ENCODE measurements at places on chromosomes 4 and X.
A peak's percentile ranks its signal among the peaks of the same experiment; 100 is the strongest.

GRCh38 chrX:10833299-10834169 is 213.1 kb upstream of the MID1 start:
- DNase-seq = no peak

DNA sequence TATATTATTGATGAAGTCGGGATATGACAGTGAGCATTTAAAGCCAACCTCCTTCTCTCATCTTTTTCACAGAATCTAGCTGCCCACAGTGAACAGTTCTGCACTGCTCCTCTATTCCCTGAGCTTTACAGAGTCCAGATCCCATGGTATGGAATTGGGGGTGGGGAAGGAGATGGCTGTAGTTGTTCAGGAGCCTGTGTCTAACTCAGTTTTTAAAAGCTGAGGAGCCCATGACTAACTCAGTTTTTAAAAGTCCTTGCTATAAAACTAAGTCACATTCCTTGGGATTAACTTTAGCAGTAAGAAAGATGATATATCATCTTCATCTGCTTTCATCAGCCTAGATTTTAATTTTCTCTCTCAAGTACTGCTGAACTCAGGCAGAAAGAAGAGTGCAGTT is 96.4 kb upstream of the STIM2 start:
- DNase-seq = no peak

DNA sequence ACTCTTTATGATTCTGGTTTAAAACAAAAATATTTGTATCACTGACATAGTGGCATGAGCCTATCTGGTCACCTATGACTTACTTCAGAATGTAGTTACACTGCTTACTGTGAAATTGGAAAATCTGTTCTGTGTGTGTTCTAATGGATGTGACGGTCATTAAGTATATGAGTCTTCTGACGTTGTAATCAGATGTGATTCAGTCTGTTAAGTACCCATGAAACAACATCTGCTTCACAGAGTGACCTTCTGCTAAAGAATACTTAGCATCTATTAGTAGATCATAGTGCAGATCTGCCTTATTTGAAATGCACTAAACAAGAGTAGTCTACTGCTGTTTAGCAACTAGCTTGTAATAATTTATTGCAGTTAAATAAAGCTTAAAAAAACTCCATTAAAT is 317.1 kb downstream of the DCTD start:
- DNase-seq = no peak

DNA sequence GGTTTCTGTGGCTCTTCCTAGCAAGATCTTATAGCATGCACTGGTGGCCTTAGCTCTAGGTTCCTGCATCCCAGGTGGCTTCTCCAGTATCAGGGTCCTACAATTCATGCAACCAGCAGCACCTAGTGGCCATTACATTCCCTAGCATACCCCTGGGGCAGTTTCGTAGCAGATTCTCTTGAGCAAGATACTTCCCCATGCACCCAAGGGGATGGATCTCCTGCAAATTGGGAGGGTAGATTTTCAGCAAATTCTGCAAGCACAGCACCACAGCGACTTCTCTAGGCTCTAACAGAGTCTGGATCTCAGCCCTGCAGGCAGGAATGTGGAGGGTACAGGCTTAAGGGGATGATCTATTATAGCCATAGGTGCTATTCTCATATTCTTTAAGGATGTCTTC is 13.1 kb upstream of the SLC9B1 start:
- DNase-seq = no peak

GRCh38 chrX:148049441-148049840 is 68.3 kb downstream of the FMR1NB start:
- no peak for DNase-seq

GRCh38 chrX:71547339-71547738 is 14.4 kb downstream of the OGT start:
- no peak for DNase-seq

DNA sequence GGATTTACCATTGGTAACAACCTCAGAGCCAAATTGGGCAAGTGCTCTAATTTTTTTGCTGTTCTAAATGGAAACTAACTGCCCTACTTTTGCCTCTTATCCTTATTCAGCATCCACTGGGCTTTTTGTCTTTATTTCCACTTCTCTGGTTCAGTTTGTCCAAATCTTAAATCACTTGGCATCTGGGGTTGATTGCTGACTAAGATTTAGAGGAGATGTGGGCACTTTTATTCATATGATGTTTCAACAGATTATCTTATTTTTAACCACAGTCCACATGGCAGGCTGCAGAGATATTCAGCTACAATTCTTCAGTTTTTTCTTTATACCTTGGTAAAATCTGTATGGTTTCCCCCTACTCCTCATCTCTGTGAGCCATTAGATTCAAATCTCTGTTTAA is 1161.4 kb upstream of the PCDH7 start:
- DNase-seq = no peak

DNA sequence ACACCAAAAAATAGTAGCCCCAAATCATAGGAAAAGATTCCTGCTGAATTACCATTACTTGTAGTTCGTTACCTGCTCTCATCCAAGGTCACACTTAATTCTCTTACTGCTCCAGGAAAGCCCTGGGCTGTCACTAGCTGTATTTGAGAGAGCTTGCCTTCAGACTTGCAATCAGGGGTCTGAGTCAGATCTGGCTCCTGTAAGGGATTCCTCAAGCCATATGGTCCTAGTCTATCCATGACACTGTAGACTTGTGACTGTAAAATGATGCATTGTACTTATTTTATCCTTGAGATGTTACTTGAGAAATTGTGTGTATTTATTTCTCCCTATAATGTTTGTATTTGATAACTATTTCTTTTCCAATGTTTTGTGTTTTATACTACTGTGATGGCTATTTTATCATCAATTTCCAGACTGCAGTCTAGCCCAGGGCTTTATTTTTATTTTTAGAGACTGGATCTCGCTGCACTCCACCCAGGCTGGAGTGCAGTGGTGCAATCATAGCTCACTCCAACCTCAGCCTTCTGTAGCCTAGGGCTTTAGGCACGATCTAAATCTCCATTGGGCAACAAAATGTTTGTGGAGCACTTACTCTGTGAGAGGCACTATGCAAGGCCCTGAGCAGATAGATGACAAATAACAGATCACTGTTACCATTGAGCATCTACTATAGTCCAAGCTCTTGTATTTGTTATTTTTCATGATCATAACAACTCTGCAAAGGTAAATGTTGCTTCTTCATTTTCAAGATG is 24.2 kb downstream of the ERVMER34-1 start:
- no peak for DNase-seq

- peak; percentile 47 for DNase-seq
Observed at GRCh38 chr4:128862608-128863311, 53.3 kb downstream of the JADE1 start.

- DNase-seq = no peak
Observed at GRCh38 chr4:136395212-136395722, 1137.0 kb downstream of the PCDH18 start.

DNA sequence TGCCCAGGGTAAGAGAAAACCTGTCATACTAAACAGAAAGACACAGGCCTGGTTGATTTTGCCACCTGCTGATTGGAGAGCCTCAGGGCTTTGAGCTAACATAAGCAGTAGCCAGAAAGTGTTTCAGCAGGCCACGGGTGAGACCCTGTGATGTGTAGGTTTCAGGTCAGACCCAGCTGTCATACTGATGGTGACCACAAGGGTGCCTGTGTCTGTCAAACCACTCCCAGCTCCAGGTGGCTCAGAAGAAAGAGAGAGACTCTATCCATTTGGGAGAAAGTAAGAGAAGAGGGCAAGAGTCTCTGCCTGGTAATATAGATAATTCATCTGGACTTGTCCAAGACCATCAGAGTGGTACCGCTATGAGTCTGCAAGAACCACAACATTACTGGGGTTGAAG is 72.8 kb upstream of the NLRP2B start:
- no peak for DNase-seq

DNA sequence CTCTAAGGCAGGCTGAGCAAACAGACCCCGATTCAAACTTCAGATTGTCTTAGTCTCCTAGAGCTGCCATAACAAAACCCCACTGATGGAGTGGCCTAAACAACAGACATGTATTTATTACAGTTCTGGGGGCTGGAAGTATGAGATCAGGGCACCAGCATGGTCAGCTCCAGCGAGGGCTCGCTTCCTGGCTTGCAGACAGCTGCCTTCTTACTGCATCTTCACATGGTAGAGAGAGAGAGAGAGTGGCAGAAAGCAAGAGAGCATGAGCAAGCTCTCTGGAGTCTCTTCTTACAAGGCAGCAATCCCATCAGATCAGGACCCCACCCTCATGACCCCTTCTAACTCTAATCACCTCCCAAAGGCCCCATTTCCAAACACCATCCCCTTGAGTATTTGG is 22.3 kb upstream of the SORCS2 start:
- no peak for DNase-seq

DNA sequence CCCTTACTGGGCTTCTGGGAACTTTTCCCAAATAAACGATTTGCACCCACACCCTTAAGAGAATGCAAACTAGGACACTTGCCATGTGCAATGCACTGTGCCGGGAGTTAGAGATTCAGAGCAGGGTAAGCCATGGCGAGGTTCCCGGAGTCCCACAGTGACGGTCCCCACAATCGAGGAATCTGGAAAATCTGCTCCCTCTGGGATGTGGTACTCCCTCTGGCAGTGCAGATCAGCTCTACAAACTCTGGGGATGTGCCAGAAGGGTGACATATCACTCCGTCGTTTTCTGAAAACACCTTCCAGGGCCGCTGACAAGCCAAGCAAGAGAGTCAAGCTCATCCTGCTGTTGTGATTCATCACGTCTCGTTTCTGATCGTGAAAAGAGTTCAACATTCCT is 537.5 kb downstream of the BCOR start:
- DNase-seq = no peak

- no peak for DNase-seq
Observed at GRCh38 chrX:470686-471085, 84.0 kb upstream of the PPP2R3B start.

Measured in activated naive CD4-positive, alpha-beta T cell treated with anti-CD3 and anti-CD28 coated beads, Interleukin-2, amount 50 U/mL, for 16 hours (primary cell).